ENCODE measurements at places on chromosomes 4 and X. TPM values are rescaled to one million over a fixed set of nuclear protein-coding genes. Genes with fewer than 3 reads are reported as not detected.

The SH3D19 gene
- 44.7 TPM for total RNA-seq

GRCh38 chr4:110310795-110311194, 112.4 kb upstream of the ELOVL6 start:
- no peaks in the 10 kb centered on the region for H3K36me3 ChIP-seq
- no peaks in the 10 kb centered on the region for H3K4me1 ChIP-seq
- H3K4me3 ChIP-seq = no peak overlapping the region
- no peak overlapping the region for H3K27ac ChIP-seq
- peaks cover 4% of the 10 kb centered on the region for H3K27me3 ChIP-seq
- no peak for DNase-seq

The TRPC5OS gene
- total RNA-seq = not detected

DNA sequence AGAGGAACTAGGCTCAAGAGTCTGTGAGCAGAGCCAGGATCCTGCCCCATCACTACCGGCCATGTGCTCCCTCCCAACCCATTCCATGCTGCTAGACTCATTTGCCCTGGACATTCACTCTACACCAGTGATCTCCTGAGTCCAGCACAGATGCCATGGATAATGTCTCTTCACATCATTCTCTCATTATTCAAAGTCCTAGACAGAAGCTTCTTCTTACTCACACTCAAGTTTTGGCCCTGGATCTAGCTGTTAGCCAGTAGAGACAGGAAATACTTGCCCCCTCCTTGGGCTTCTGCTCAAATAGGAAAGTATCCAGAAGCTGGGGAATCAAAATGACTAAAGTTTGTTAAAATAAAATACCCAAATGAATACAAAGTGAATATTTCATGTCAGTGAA, 266.8 kb upstream of the LDB2 start:
- H3K4me3 ChIP-seq = no peak overlapping the region
- peaks cover 60% of the 10 kb centered on the region for H3K4me1 ChIP-seq
- peak; percentile 14 for DNase-seq
- peak overlapping the region; percentile 63 for H3K27ac ChIP-seq
- H3K27me3 ChIP-seq = no peaks in the 10 kb centered on the region

GRCh38 chr4:21768349-21769310, 179.9 kb downstream of the KCNIP4 start:
- H3K27me3 ChIP-seq = peaks cover 10% of the 10 kb centered on the region
- peaks cover 19% of the 10 kb centered on the region for H3K4me1 ChIP-seq
- no peaks in the 10 kb centered on the region for H3K36me3 ChIP-seq
- DNase-seq = peak; percentile 45
- H3K4me3 ChIP-seq = no peak overlapping the region
- H3K27ac ChIP-seq = no peak overlapping the region

The SOD3 gene
- 12.6 TPM for total RNA-seq

- no peaks in the 10 kb centered on the region for H3K4me1 ChIP-seq
- H3K27ac ChIP-seq = no peak overlapping the region
- peaks cover 17% of the 10 kb centered on the region for H3K27me3 ChIP-seq
- no peak for DNase-seq
Observed at GRCh38 chr4:105998171-105999063, 103.1 kb downstream of the NPNT start.

- peaks cover 6% of the 10 kb centered on the region for H3K27me3 ChIP-seq
- H3K4me3 ChIP-seq = no peak within 1 kb of the TSS
Observed at GRCh38 chrX:70268034-70268433, at the start of gene ARR3. TSS of gene ARR3 (plus strand) at chrX:70268334. CDS start at chrX:70269386, 1,052 bp downstream.

All from HFFc6 (cell line).